ENCODE measurements at places on chromosomes 2 and 18.
A peak's percentile ranks its signal among the peaks of the same experiment; 100 is the strongest.

DNA sequence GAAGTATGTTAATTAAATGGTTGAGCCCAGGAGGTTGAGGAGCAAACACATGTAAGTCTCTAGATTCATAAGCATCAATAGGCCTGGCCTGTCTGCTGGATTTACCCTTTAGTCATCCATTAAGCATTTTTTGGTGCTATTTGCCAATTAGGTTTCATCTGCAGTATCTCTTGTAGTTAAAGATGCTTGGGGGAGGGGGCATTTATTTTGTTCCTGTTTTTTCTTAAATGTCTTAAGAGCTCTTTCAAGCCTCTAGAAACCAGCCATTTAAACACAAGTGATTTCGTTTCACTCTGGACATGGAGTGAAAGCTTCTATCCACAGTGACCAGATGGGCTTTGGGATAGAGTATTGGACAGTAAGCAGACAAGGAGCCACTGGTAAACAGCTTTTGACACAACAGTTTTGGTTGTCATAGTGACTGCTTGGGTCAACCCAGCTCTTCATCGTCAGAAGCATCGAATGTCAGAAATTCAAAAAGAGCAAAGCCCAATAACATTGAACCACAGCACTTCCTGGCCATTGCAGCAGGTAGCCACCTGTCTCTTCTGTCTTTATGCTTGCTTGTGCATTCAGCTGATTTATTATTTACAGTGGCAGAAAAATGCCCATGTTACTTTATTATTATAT is 4.9 kb downstream of the QPCT start:
- peak; percentile 46 for DNase-seq

GRCh38 chr2:25714740-25715139 is 41.4 kb upstream of the DTNB start:
- DNase-seq = no peak

DNA sequence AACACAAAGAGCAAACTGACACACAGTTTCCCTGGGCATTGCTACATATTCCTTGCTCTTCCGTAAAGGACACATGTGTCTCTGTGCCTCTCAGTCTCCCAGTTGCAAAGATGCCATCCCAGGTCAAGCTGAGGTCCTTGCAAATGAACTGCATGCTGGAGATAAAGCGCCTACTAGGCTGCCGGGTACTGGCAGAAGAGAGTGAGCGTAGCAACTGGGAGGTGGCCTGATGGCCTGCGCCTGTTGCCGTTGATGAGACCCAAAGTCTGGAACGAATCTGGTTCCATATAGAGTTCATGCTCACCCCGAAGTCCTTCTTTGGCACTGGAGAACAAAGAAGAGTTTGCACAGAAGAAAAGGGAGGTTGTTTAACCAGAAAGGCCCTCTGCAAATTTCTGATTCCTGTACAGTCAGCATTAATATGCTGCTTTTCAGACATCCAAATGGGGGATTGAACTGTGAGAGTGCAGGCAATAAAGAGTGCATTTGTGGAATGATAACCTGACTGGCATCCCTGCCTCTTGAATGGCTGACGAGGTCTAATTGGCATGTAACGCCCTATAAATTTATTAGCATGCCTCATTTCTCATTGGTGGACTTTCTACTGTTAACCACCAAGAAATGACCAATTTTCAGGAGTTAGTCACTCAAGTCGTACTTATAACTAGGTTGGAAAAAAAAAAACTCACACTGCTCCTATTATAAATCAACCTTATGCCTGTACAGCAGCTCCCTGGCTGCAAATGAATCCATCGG is 78.7 kb downstream of the GBX2 start:
- DNase-seq = no peak

- DNase-seq = no peak
These were observed 91.2 kb upstream of the CCDC195 start for GRCh38 chr2:224807153-224807964.

- DNase-seq = no peak
These were observed 272.3 kb downstream of the CDH20 start for GRCh38 chr18:61605376-61606067.

DNA sequence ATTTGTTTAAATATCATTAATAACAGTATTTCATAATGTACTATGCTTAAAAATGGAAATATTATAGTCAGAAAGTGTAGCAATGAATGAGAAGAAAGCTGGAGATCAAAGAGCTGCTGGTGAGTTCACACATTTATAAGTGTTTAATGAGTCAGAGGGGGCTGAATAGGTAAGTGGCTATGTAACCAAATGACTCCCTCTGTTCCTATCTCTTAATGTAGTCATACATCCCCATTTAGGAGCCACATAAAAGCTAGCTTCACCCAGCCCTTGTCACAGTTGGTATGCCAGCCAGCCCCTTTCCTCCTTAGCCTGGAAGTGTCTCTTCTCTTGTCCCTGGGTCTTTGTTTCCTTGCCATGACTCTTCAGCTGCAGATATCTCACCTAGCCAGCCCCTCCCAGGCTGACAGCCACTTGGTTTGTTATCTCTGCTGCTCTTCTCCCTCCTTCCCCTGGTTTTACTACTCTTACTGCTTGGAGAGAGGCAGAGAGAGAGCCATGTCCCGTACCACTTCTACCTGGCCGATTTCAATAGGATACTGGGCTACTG is 438.6 kb upstream of the HNMT start:
- DNase-seq = no peak

GRCh38 chr2:48929571-48930301 is 174.2 kb upstream of the LHCGR start:
- DNase-seq = no peak

GRCh38 chr2:190759749-190760213 is 110.9 kb downstream of the NAB1 start:
- no peak for DNase-seq

- DNase-seq = peak; percentile 70
These were observed 1232.6 kb upstream of the NRXN1 start for GRCh38 chr2:52264488-52264887.

DNA sequence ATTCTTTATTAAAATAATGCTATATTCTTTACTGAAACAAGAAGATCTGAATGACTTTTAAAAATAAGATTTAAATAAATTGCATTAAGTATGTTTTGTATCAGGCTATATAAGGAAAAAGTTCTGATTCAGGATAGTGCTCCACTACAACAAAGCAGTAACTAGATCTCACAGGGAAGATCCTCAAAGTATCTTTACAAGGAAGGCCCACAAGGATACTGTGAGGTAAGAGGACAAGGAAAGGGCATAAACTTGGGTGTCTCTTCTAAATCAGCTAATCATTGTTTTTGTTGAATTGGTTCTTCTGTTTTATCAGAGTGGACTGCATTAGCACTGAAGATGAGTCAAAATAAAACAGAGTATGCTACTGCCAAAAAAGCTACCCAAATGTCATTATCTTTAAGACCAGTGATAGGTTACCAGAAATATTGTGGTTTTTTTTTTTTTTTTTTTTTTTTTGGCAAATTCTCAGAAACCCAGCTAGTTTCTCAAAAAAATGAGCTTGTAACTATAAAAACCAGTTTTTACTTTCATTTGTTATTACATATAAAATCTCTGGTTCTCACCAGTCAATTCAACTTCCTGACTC is 160.9 kb downstream of the BAZ2B start:
- DNase-seq = no peak

DNA sequence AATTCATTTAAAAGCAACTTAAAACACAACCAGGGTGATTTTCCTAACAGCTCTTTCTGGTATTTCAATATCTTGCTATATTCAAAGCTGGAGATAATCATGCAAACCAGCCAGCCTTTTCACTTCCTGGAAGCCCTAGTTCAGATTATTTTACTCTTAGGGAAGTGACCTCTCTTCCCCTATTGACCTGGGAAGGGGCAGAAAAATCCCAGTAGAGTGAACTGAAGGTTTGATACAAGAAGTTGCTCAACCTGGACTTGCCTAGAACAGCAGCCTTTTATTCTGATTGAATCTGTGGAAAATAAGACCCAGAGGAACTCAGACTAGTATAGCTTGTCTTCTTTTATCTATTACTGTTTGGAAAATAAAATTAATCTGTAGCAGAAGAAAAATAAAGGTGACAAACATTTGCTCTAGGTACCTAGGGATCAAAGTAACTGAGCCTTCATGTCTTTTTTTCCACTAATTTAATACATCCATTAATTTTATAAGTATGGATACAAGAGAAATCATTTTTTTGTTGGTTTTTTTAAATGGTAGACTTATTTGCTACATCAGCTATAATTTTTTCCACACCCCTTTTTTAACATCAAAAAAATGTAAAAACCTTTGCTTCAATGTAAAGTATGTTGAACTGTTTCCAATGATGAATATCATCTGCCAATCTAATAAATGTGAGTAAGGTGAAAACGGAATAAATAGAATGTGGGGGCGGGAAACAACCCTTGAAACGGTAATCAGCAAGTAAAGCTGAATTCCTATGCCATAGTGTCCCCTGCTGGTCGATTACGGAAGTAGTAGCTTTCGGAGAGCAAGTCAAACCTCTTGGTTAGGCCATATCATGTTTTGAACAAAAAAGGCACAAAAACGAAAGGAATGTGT is 629.9 kb downstream of the NRXN1 start:
- DNase-seq = peak; percentile 51

GRCh38 chr18:42011053-42011452 is 56.0 kb downstream of the PIK3C3 start:
- DNase-seq = no peak

DNA sequence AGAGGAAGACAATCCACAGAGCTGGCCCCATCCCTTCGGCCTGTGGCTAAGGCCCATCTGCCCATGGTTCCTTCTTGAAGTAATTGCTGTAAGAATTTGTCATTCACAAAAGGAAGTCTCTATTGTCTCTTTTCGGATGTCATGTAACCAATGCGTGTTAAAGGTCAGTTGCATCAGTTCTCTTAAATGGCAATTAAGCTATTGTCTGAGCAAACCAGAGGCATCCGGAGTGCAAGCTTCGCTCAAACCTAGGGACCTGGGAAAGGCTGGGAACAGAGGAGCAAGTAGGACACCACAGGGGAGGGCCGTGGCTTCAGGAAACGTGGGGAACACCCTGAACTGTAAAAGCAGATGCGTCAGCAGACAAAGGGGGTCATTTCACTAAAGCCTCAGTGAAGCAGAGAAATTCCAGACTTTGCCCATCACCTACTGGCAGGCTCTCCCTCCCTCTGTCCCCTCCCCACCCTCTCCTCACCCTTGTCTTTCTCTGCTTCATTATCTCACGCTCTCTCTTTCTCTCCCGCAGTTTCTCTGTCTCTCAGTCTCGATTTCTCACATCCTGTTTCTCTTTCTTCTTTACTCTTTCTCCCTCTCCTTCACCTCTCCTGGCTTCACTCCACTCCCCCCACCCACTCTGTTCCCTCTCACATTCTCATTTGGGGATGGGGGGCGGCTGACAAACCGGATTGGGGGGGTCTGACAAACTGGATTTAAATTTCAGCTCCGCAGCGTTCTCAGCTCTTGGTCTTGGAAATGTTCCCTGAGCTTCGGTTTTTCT is 204.6 kb upstream of the TNP1 start:
- DNase-seq = no peak

DNA sequence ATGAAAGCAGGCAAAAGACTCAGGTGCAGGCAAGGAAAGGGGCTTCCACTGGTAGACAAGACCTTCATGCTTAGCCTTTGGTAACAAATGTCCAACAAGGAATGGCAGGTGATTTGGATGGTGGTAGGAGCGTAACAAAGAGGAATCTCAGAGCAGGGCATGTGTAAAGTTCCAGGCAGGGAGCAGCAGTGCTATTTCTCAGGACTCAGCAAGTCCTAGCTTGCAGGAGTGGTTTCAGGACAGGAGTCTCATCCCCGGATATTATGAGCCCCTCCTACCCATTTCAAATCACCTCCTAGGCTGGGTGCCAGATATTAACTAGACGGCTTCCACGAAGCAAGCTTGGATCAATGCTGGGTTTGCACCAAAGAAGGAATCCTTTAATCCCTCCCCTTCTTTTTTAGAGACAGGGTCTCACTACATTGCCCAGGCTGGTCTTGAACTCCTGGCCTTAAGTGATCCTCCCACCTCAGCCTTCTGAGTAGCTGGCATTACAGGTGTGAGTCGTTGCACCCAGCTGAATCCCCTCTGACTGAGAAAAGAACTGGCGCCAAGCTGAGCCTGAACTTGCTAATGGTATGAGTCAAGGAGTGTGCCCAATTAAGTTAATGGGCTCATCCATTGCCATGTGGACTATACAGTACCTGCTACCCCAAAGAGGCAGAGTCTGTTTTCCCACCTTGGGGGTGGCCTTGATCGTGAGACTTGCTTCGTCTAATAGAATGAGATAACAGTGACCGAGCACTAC is 190.3 kb downstream of the ARL4C start:
- no peak for DNase-seq

DNA sequence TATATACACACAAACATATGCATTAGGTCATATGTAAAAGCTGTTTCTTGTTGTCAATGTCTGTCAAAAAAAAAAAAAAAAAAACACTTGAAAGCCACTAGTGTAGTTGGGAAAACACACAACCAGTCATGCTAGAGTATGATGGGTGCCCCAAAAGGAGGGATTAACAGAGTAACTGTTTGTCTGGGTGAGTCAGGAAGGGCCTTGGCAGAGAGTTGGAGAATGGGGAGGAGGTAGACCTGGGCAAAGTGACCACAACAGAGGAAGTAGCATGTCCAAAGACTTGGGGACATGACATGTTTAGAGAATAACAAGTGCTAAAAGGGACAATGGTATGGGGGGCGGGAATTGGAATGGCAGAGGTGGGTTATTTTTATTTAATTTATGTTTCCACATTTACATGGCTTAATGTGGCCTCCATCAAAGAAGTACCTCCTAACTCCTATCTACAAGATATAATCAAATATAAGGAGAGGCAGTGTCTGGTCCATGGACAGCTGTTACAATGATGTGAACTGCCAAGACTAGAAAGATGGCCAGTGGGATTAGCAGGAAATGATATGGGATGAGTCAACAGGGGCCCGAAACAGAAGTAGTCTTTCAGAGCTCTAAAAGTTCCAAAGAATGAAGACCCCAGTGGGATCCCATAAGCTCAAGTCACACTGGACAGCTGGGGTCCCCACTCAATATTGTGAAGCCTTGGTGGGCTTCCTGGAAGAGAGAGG is 99.9 kb upstream of the ZFP36L2 start:
- DNase-seq = no peak

GRCh38 chr2:241226723-241227572 is 38.5 kb downstream of the ANO7 start:
- no peak for DNase-seq

DNA sequence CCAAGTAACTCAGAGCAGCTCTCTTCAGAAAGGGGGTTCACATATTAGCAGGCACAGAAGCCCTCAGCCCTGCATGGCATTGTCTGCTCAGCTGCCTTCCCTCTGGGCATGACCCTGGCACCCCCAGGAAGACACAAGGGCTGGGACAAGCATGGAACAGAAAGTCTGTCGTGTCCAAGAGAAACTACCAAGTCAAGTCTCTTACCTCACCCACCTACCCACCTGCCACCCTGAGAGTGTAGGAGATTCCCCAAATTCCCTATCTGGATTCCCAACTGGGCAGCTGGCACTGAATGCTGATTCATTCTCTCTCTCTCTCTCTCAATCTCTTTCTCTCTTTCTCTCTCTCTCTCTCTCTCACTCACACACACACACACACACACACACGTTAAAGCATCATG is 21.6 kb downstream of the SMAD7 start:
- no peak for DNase-seq

- DNase-seq = no peak
These were observed 51.2 kb downstream of the INHBB start for GRCh38 chr2:120396861-120397811.

DNA sequence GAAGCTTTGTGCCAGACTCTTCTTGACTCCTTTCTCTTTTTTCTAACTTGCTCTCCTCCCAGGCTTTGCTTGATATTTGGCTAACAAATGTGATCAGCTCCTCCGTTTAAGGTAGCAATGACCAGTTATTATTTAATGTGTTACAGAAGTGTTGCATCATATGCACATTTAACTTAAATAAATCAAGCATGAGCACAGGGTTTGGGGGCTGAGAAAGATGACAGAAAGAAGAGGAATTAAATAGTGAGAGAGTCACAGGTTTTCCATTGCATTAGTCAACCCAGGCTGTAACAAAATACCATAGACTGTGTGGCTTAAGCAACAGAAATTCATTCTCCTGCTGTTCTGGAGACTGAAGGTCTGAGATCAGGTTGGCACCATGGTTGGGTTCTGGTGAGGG is 343.8 kb downstream of the RPRM start:
- DNase-seq = no peak
